ENCODE measurements at places on chromosomes 2 and 18.

- DNase-seq: peak; percentile 51
These were observed 852.8 kb upstream of the ACVR2A start for GRCh38 chr2:146992057-146992456.

DNA sequence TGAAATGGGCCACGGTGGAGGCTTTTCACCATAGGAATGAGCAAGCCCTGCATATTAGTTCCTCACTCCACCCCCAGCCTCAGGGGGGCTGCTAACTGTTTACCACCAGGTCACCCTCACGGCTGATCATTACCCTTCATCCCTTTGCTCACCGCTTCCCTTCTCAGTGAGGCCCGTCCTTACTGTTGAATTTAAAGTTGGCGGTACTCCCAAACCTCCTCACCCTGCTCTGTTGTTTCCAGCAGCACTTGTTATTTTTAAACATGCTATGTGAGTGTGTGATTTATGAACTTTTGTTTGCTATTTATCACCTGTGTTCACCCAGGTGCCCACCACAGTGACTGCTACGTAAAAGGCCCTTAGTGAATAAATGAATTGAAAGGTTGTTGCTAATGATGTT is 243.6 kb downstream of the ZNF407 start:
- DNase-seq: no peak

- no peak for DNase-seq
These were observed 129.3 kb upstream of the CCDC150 start for GRCh38 chr2:196510246-196510645.

DNA sequence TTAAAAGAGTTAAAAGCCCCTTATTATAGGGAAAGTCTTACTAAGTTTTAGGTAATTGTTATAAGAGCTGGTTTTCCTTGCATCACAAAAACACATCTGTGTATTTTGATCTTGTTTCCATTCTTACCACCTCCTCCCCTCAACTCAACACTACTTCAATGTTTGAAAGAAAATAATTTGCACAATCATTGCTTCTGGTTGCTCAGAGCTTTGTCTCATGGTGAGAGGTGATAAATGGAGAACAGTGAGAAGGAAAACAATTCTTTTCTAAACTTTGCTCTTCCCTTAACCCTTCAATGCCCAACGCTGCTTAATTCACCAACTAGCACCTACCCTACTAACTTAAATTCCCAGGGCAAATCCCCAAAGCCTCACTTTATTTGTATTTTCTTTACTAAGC is 268.1 kb upstream of the LINC00305 start:
- no peak for DNase-seq

GRCh38 chr2:121699421-121700333 is 37.0 kb downstream of the NIFK start:
- peak; percentile 80 for DNase-seq

DNA sequence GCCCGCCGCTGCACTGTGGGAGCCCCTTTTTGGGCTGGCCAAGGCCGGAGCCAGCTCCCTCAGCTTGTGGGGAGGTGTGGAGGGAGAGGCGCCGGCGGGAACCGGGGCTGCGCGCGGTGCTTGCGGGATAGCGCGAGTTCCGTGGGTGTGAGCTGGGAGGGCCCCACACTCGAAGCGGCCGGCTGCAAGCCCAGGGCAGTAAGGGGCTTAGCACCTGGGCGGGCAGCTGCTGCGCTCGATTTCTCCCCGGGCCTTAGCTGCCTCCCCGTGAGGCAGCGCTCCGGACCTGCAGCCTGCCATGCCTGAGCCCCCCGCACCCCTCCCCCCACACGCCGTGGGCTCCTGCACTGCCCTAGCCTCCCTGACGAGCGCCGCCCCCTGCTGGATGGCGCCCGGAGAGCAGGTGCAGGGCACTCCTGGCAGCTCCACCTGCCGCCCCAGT is 124.4 kb downstream of the CCDC178 start:
- DNase-seq: no peak

DNA sequence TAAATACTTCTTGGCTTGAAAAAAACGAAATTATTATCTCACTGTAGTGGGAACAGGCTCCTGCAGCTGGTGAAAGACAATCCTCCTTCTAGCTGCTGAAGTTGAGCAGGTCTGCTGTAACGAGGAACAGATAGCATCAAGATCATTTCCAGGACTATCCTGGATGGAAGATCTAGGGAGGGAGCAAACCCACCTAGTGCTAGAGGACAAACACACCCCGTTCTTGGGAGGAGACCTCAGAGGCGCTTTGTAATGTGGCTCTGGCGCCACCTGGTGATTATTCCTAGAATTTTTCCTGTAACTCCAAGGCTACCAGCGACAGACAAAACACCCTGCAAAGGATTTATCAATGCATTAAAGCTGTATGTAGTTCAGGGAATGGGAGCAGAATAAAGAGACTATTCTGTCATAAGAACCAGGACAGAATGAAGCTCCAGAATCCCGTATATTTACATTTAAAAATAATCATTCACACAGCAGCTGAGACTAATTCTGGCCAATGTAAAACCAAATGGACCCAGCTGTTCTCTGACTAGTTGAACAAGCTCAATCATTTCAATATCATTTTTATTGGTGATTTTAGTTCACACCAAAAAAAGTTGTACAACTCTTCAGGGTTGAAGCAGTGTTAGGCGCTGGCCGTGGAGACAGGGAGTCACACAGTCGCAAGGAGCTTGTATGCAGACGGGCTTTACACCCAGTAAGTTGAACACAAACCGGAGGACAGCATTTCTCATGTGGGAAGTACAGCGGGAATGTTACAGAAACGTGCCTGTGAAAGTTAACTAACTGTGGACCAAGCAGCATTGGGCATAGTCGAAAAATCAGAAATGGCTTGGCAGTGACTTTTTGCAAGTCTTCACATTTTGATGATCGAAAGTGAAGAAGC is 290.3 kb downstream of the TRIB2 start:
- DNase-seq: peak; percentile 66

GRCh38 chr2:241074901-241075540 is 27.1 kb downstream of the MTERF4 start:
- DNase-seq: no peak
